ENCODE measurements at places on chromosomes 11 and 22.

DNA sequence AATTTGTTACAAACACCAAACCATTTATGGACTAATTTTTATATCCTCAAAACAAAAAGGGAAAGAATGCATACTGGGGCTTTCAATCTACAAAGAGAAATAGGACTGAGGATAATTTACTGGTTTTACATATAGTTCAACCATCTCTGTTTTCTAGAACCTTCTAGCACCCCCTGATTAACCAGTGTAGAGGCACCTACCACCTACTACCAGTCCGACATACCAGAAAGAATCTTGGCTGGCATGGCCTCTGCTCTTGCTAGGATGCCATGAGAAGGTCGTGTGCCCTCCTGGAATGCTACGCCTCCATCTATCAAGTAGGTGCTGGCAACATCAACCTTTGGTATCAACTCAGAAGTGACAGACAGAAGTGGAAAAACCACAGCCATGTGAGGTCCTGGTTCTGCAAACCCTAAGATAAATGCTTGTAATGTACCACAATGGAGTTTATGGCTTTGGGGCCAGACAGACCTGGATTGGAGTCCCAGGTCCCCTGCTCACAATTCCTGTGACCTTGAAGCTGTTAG lies 28.2 kb downstream of the MYH9 start:
- DNase-seq: no peak

GRCh38 chr22:24986816-24987215 lies 34.3 kb downstream of the KIAA1671 start:
- no peak for DNase-seq

DNA sequence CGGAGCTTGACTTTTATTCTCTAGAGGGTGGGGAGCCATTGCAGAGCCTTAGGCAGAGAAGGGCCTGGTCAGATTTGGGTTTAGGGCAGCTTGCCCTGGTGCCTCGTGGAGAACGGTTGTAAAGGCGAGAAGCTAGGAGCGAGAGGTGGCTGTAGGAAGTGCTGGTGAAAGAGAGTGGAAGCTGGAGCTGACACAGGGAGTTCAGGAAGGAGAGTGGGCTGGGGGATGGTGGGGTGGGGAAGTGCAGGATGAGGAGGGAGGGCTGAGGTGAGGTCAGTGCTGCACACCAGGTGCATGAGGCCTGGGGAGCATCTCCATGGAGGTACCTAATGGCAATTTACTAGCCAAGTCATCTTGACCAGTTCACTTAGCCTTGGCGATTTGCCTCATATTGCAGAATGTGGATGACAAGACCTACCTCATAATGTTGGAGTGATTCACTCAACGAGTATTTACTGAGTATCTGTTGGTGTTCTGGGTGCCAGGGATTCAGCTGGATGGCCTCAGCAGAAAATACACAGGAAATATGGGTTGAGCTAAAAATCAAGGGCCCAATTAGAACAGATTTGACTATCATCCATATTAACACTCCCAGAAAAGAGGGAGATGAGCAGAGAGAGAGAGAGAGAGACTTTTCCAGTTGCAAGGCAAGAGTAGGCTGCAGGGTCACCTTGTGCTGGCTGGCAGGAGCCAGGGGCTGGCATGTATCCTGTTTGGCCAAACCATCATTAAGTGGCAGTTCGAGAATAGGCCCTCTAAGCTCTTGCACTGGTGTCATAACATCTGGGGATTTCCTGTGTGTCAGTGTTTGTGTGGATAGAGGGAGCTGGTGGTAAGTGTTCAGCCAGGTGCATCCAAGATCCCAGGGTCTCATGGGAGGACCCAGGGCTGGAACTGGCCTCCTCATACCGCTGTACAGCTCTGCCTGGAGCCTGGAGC lies 44.4 kb upstream of the CLDN5 start:
- DNase-seq: no peak

DNA sequence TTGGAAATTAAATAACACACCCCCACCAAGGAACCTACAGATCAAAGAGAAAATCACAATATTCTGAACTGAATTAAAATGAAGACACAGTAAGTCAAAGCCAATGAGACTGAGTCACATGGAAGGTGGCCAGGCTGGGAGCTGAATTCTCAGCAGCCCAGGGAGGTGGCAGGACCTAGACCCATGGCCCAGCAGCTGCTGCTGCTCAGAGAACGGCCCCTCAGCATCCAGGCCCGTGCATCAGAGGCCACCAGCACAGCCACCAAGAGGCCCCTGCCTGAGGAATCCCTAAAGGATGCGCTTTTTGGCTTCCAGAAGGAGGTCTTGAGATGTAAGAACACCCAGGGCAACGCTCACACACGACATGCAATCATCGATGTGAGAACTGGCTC lies 35.0 kb downstream of the TBX1 start:
- DNase-seq: no peak

DNA sequence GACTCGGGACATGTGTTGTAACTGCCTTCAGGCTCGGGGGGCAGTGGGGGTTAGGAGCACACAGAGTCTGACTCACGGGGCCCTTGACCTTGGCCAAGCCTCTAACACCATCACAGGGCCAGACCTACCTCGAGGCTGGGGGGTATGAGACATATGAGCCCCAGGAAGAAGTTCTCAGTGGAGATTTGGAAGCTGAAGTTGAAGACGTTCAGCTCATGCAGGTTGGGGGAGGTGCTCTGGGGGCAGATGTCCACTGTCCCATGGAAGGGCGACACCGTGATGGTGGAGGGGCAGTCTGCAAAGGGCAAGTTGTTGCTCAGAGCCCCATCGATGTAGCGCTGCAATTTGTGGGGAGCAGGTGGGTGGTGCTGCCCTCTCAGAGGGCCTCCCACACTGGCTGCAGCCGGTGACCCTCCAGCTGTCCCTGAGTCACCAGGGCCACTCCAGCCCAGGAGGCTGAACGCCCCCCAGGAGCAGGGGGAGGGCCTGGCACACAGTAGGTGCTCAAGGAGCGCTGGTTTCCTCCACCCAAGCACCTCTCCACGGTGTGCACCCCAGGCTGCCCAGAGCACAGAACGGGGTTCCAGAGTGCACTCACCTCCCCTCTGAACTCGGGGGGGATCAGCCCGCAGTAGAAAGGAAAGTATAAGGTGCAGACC lies 2.5 kb downstream of the PNPLA5 start:
- DNase-seq: no peak

DNA sequence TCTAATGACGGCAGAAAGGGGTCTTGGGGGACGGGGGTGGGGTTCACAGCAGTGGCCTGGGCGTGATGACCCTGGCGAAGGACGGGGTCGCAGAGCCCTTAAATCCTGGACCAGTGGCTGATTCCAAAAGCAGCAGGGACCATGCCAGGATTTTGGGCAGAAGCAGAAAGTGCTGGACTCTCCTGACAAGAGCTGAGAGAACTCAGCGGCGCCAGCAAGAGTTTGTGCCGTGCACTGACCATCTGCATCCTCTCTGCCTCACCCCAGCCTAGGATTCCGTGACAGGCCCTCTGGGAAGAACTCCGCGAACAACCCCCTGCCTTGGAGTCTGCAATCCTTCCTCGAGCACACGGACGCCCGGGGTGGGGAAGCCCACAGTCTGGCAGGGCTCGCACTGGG lies 644 bp upstream of the NDUFV1 start:
- no peak for DNase-seq

- no peak for DNase-seq
Observed at GRCh38 chr22:24580276-24580675, 12.6 kb downstream of the LRRC75B start.

DNA sequence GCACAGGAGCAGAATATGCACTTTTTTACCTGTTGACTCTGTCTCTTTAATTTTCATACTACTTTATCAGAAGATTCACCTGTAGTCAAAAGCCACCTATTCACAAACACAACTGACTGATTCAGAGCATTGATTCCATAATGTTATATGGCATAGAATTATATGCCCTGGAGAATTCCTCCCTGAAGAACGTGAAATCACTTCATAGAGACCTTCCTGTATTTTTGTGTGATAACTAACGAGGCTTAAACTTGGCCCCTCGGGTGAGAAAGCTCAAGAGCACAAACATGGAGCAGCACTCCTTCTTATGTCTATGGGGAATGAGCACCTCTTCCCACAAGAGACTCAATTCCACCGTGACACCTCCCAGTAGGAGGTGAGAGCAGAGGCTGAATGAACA lies at the start of gene OR10A6:
Gene OR10A6, minus strand, starts transcription at position 101 of the 400 bp plus-strand sequence. CDS start 2,606 bp downstream, outside the sequence.
- no peak for DNase-seq

DNA sequence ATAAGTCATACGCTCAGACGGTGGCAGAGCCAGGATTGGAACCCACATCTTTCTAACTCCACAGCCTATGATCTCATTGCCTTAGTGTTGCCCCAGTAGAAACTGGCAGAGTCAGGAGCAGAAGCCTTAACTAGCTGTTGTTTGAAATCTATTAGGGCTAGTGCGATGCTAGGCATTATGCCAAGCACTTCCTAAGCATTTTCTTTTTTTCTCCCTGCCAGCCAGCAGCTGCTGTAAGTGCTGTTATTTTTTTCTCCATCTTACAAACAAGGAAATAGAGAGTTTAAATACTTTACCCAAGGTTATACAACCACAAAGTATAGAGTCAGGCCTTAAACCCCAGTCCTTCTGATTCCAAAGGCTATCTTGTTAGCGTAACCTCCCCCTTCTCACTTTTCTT lies 161.0 kb upstream of the SORL1-AS1 start:
- DNase-seq: no peak

DNA sequence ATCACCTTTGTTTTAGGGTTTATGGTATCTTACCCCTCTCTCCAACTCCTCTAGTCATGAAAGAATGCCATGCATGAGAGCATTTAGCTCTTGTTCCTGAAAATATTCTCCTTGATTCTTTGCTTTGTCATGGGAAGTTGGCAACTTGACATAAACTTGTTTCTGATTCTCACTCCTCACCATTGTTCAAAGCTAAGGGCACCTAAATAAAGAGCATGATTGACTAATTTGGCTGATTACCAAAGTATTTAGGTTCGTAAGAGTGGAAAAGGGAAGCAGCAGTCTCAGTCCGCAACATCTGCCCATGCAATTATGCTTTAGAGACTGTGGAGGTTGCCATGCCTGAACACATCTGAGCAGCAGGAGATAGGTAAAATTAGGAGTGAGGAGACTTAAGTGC lies 26.4 kb downstream of the OR52K1 start:
- DNase-seq: no peak

- no peak for DNase-seq
Observed at GRCh38 chr11:35118906-35119305, 20.1 kb upstream of the CD44 start.

DNA sequence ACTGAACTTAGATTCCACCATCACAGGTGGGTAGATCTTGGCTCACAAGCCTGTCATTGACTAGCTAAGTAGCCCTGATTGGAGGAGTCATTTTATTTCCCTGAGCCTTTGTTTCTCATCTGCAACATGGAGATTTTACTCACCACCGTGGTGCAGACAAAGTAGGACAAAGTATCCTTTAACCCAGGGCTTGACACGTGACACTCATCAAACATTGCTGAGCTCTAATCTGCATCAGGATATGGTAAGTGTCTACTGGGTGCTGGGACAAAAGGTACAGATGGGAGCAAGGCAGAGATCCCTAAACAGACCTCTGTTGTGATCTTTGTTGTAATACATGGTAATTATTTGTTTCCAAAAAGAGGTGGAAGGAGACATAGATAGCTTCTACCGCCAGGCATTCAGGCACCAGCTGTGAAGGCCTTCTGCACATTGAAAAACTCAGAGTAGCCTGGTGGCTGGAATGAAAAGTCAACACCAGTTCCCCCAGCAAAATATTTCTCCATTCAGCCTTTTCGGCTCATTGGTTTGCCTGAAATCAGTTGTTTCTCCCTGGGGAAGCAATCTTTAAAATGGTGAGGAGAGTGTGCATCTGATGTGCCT lies 18.3 kb upstream of the MICAL2 start:
- no peak for DNase-seq

GRCh38 chr11:36153551-36153950 lies 135.7 kb downstream of the COMMD9 start:
- no peak for DNase-seq

- no peak for DNase-seq
Observed at GRCh38 chr11:28504555-28505110, 396.4 kb downstream of the METTL15 start.

GRCh38 chr11:110891411-110891810 lies 179.2 kb upstream of the ARHGAP20 start:
- no peak for DNase-seq

DNA sequence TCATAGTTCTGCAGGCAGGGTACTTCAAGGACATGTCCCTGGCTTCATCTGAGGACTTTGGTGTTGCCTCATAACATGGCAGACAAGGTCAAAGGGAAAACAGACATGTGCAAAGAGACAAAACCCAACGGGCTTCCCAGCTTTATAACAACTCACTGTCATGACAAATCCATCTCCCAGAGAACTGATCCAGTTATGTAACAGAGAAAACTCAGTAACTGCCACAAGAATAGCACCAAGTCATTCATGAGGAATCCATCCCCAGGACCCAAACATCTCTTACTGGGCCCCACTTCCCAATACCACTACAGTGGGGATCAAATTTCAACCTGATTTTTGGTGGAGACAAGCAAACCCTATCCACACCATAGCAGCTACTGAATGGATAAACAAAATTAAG lies 13.0 kb downstream of the OR52N4 start:
- no peak for DNase-seq

- no peak for DNase-seq
Observed at GRCh38 chr11:76598426-76598839, 72.1 kb downstream of the LRRC32 start.

- no peak for DNase-seq
Observed at GRCh38 chr11:95977534-95978174, 53.7 kb upstream of the MTMR2 start.

DNA sequence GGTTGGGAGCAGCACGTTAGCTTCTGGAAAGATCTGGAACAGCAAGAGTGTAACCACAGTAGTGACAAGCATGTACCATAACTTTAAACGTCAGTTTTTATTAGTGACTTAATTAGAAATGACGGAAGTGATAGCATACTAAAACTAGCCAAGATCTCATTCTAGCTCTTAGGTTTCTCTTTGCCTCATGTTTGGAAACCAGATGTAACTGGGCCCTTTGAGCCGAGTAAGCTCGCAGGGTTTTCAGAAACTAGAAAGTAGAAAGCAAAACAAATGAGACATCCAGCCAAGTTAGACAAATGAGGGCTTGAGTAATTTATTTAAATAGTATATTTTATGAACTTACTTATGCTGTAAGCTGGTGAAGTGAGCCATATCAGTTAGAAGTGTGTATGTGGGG lies 40.2 kb upstream of the SLC5A12 start:
- DNase-seq: no peak

DNA sequence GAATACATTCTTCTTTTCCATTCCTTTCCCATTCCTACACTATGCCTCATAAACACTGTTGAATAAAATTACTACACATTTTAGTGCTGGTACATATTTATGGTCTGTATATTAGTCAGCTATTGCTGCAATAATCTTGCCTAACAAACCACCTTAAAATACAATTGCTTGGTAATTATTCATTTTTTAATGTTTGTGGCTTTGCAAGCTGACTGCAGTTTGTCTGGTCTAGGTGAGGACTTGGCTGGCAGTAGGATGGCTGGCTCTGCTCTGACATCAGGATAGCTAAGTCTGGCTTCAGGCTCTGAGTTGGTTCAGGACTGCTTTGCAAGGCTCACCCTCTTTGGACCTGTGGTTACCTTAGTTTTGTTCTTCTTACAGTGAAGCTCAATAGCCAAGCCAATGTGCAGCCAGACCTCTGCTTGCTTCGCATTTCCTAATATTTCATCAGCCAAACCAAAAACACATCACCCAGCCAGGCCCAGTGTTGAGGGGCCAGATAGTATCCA lies 913.4 kb upstream of the RAG2 start:
- DNase-seq: no peak

All from NCI-H524 treated with DMSO at 0.1 percent for 48 hours (cell line).